Adrenal gland (tissue), 19 donors: ENCODE measurements at places on chromosomes 5 and 9. TPM values are rescaled to one million over a fixed set of nuclear protein-coding genes. Genes with fewer than 3 reads are reported as not detected.

ANKRD31 gene
- 0.13 TPM for polyA plus RNA-seq

CCL28 gene
- polyA plus RNA-seq = 1.7 TPM

ABO gene
- polyA plus RNA-seq = 20.8 TPM

CCL27 gene
- polyA plus RNA-seq = 0.24 TPM

PCDHGB3 gene
- polyA plus RNA-seq = 0.70 TPM

PROB1 gene
- polyA plus RNA-seq = 4.2 TPM

PCDHA9 gene
- not detected for polyA plus RNA-seq

SPINK9 gene
- 0.59 TPM for polyA plus RNA-seq

PRDM9 gene
- polyA plus RNA-seq = not detected

SH2D3C gene
- polyA plus RNA-seq = 27.1 TPM
